Stomach (tissue), 19 donors: ENCODE measurements at places on chromosomes 4 and X. TPM values are rescaled to one million over a fixed set of nuclear protein-coding genes. Genes with fewer than 3 reads are reported as not detected.
A peak's percentile ranks its signal among the peaks of the same experiment; 100 is the strongest.

- DNase-seq = no peak
These were observed 83.0 kb upstream of the IL13RA1 start for GRCh38 chrX:118644378-118644777.

GRCh38 chr4:17670423-17670822, 56.0 kb downstream of the MED28 start:
- DNase-seq = no peak

GRCh38 chr4:13292372-13292771, 191.8 kb downstream of the RAB28 start:
- no peak for DNase-seq

DNA sequence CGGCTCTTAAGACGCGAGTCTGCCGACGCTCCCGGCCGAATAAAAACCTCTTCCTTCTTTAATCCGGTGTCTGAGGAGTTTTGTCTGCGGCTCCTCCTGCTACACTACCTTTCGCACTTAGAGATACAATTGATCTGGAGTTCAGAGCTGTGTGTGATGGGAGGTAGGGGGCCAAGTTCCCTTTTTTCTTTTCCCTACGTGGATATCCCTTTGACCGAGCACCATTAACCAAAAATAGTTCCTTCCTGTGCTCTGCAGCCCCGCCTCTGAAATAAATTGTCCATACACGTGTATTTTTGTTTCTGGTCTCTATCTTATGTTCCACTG, 555 bp upstream of the PGM2 start:
- DNase-seq = no peak

DNA sequence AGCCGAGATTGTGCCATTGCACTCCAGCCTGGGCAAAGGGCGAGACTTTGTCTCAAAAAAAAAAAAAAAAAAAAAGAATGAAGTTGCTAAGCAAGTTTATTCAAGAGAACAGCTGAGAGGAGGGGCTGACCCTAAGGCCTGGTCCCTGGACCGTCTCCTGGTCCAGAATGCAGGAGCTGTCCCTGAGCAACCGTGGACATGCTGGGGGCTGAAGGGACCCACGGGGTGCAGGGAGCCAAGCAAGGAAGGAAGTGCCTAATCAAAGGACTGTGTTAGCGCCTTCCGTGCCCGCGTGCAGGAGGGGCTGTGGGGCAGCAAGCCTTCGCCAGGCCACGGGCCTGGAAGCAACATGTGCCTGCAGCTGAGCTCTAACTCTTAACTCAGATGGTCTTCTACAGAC, 39.1 kb upstream of the CDKN2AIP start:
- no peak for DNase-seq

- DNase-seq = no peak
These were observed 8.0 kb upstream of the DHRSX start for GRCh38 chrX:2508648-2509335.

DNA sequence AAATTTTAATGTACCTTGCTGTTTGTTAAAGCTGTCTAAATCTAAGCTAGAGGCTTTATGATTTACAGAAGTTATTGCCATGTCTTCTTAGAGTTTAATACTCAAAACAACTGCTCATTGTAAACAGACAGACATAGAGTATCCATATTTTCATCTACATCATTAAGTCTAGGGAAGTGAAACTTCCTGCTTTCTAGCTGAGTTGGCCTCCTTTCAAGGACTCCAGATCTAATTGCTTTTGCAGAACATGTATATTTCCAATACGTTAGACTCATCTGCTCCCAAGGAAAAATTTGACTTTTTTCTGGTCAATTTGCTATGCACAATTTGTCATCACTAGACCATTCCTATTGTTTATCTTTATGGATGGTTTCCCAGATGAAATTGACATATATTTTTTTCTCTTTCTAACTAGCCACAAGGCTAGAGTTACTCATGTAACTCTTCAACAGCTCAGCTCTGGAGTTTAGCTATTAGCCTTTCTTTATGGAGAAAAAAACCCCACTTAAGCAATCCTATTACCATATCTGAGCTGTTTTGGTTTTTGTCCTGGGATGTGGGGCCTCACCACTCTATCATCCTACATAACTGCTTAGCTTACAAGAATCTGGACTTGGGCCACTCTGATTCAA, 122.9 kb downstream of the PPA2 start:
- no peak for DNase-seq

- DNase-seq = no peak
These were observed 133.1 kb upstream of the GNPDA2 start for GRCh38 chr4:44859477-44859876.

DNA sequence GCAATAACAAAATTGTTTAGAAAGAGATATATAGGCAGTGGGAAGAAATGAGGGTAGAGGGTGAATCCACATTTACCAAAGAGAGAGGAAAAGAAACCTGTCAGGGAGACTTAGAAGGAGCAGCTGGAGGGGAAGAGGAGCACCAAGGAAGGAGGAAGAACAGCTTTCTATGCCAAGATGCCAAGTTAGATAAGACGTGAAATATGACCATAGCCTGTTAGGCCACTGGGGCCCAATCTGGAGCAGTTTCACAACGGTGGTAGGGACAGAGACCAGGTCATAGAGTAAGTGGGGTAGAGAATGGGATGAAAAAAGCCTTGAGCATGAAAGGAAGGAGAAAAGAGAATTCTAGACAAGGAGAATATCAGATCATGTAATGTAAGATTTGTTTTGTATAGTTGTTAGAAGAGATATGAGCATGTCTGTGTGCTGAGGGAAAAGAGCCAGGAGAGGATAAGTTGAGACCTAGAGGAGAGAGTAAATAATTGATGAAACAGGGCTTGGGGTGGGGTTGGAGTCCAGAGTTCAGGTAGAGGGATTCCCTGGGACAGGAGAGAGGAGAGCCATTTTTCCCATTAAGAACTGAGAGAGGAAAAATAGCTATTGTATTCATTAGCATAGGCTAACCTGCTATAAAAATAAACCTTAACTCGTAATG, 4.4 kb upstream of the SOWAHB start:
- no peak for DNase-seq

- no peak for DNase-seq
These were observed 129.6 kb downstream of the IL1RAPL2 start for GRCh38 chrX:104695593-104695992.

DNA sequence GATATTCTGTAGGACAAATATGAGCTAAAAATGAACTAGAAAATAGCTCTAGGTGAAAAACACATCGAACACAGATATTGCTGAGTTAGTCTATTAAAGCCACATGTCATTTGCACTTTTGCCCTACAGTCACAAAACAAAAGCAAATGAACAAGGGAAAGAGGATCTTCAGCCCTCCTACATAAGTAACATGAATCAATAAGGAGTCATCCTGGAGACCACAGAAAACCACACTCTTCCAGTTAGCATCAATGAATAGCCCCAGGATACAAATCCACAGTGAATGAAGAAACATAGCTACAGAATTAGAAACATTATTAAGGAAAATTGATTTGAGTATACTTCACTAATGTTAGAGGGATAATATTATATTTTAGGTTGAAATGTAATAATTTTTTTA, 311.4 kb downstream of the MAPK10 start:
- no peak for DNase-seq

DNA sequence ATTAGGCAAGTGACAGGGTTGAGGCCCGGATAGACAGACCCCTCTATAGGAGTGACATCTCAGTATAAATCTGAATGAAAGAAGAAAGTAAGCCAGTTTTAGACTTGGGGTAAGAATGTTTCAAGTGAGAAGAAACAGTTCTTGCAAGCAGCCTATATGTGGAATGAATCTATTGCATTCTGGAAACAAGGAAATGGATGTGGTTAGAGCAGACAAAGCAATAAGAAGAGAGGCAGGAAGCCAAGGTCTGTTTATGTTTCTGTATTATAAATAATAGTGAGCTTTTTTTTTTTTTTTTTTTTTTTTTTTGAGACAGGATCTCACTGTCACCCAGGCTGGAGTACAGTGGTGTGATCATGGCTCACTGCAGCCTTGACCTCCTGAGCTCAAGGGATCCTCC, 255.8 kb downstream of the UNC5C start:
- DNase-seq = peak; percentile 46

DNA sequence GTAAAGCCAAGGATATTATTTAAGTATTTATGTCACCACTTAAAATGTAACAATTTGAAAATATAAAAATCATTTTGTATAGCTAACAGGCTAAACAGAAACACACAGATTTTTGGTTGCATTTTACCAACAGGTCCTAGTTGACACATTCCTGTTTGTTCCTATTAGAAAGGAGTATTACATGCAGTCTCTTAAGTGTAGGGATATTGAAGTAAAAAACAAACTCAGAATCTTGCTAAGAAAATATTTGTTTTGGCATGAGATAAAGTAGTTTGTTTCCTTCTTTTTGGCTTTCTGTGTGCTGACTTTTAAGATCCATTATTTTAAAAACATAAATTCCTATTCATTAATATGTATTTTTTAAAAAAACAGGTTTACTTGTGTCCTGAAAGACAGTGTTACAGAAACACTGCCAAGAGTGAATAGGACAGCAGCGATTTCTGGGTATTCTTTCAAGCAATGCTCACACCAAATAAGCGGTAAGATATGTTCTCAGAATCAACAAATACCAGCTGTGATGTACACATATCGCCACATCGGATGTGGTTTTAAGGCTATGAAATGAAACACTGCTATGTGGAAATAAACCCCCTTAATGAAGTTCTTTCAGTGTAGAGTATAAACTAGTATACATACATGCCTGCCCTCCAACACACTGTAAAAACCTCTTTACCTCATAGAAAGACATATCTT, 6.9 kb downstream of the F11 start:
- no peak for DNase-seq

DNA sequence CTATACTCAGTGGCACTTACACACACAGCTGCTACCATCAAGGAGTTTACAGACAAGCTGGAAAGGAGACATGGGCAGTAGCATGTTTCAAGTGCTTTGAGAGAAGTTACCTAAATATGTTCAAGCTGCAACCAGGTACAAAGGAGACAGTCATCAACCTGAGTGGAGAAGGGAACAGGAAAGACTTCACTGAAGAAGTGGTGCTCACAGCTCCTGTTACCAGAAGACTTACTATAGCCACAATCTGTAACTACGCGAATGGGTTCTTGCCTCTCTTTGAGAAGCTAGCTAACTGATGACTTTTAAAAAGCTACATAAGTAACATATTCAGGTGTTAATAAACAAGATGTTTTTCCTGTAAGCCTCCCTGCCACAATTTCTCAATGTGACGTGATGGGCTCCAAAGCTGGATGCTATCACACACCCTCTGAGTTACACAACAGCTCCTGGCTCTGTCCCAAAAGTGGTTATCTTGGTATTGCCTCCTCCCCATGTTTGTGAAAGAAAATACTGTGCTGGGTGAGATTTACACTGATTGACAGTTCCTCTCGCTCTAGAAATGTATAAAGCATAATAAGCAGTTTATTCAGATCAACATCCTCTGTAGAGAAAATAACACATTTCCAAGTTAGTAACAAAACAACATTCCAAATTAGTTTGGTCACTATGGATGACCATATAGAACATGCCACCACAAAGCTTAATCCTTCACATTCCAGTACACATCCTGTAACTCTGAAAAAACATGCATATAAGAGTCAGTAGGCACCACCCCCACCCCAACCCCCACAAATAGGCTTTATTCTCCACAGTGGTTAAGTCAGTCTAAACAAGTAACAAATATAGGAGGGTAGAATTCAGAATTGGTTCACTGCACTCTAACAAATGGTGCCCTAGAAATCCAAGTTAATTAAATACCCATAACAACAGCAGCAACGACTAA, 81.8 kb downstream of the FRYL start:
- DNase-seq = peak; percentile 75

GRCh38 chr4:1008840-1009541, 2.4 kb upstream of the FGFRL1 start:
- peak; percentile 49 for DNase-seq

GRCh38 chrX:102715967-102716366, 3.7 kb downstream of the GPRASP2 start:
- DNase-seq = no peak

GRCh38 chr4:124711471-124712371, 811 bp downstream of the ANKRD50 start:
- peak; percentile 55 for DNase-seq

DCAF8L1 gene
- not detected for total RNA-seq

SMC1A gene
- total RNA-seq = 24.6 TPM

DCAF8L2 gene
- total RNA-seq = not detected

ATOH1 gene
- not detected for total RNA-seq

ZCCHC18 gene
- total RNA-seq = 0.92 TPM

TEX13D gene
- not detected for total RNA-seq

ARHGAP10 gene
- total RNA-seq = 117 TPM
